ENCODE measurements at places on chromosomes 1 and 21. TPM values are rescaled to one million over a fixed set of nuclear protein-coding genes. Genes with fewer than 3 reads are reported as not detected.

GRCh38 chr1:33151116-33151515 is 30.7 kb downstream of the TRIM62 start:
- no peak for DNase-seq
- no peak overlapping the region for H3K4me3 ChIP-seq
- H3K27ac ChIP-seq: no peak overlapping the region
- H3K36me3 ChIP-seq: no peaks in the 10 kb centered on the region

The ANXA9 gene
- 17.6 TPM for total RNA-seq

DNA sequence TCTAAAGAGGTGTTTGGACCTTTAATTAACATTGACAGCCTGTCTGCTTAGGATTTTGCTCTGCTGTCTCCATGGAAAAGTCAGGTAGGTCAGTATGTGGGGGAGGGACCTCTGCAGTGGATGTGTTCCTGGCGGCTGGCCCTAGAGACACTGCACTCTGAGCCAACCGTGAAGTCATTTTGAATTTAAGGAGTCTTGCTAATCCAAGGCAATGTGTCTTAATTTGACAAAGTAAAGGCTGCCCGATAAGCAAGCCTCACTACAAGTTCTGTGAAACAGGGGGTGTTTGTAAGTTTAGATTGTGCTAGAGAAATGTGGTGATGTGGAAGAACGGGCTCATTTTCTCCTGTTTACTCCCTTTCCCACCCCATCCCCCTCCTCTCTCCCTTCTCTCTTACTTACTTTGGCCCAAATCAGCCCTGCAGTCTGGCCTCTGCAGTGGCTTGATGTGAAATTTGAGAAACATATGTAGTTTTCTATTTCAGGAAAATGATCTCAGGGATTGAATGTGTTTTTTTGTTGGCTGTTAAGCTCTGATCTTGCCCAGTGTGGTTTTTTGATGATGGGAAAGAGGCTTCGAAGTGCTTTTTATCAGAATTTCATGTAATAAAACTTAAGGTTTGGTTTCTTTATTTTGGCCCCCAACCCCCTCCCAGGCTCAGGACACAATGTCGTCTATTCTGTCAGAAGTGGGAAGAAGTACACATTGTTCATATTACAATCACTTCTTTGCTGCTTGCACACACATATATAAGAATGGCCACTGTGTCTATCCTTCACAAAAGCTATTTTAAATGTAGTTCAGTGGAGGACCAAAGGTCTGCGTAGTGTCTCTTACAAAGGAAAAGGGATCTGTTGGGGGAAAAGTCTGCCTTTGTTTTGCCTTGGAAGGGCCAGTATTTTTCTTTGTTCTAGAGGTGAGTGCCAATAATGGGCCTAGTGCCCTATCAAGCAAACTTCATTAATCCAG is 96.6 kb downstream of the FGGY start:
- H3K36me3 ChIP-seq: no peaks in the 10 kb centered on the region
- DNase-seq: peak; percentile 73
- no peaks in the 10 kb centered on the region for H3K27me3 ChIP-seq
- H3K27ac ChIP-seq: peak overlapping the region; percentile 84
- H3K4me3 ChIP-seq: no peak overlapping the region
- no peaks in the 10 kb centered on the region for H3K4me1 ChIP-seq

The SLX9 gene
- 12.6 TPM for total RNA-seq

DNA sequence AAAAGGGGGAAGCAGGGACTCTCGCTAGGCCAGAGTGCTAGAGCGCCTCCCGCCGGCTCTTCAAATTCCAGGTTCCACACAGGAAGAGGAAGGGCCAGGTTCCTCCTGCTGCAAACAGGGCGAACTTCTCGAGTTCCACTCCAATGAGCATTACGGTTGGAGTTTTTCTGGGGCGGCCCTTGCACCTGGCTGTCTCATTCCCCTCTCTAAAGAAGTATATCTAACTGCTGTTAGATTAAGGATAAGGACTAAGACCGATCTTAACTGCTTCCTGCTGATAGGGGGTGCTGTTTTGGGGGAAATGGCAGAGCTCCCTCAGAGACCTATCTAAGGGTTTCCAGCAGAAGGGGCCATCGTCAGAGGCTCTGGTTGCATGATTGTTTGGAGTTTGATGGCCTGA is 138.0 kb downstream of the RABGAP1L start:
- H3K4me3 ChIP-seq: no peak overlapping the region
- no peaks in the 10 kb centered on the region for H3K4me1 ChIP-seq
- no peaks in the 10 kb centered on the region for H3K36me3 ChIP-seq

DNA sequence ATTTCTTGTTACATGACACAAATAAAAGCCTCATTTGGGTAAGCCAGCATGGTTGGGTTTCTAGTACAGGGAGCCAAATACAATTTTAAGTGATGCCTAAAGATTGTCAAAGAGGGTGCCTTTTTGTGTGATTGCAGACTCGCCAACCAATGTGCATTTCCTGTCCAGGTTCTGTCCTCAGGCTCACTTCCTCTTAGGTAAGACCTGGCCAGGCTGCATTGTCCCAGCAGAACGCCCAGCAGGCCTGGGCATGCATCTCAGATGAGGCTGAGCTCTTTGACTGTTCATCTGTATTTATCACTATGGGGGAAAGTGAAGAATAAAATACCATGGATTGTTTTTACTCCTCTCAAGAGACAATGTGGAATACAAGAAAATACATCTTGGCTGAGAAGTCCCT is 49.7 kb downstream of the KCNC4 start:
- no peaks in the 10 kb centered on the region for H3K4me1 ChIP-seq
- no peaks in the 10 kb centered on the region for H3K27me3 ChIP-seq
- no peak for DNase-seq
- no peak overlapping the region for H3K27ac ChIP-seq
- no peak overlapping the region for H3K4me3 ChIP-seq

DNA sequence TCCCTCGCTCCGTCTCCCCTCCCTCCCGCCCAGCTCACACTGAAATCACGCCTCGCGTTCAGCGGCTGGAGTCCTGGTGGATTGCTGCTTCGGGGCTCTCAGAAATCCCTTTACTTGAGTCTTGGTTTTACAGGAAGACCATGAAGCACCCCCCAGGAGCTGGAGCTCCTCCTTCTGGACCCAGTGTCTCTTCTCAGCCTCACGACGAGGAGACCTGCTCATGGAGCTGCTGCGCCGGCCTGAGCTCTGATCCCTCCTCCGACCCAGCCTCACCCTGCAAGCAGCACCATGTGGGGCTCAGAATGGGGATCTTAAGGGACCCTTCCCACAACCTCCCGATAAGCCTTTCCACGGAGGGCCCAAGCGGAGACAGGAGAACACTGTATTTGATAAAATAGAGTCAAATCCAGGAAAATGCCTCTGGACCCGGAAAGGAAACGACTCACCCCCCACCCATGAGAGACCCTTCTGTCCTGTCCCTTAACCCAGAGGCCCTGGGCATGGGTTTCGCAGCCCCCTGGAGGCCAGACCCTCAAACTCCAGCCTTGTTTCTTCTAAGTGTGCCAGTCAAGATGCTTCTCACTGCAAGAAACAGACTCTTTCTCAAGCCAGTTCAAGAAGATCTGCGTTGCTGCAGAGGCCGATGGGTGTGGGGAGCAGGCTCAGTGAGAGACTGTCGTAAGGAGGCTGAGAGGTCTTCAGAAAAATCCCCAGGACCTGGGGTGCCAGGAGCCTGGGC is 26.1 kb downstream of the PDE9A start:
- no peak for DNase-seq
- H3K27me3 ChIP-seq: no peaks in the 10 kb centered on the region
- H3K36me3 ChIP-seq: no peaks in the 10 kb centered on the region
- H3K4me1 ChIP-seq: no peaks in the 10 kb centered on the region

- H3K4me1 ChIP-seq: no peaks in the 10 kb centered on the region
- H3K4me3 ChIP-seq: no peak overlapping the region
- H3K36me3 ChIP-seq: no peaks in the 10 kb centered on the region
- no peak overlapping the region for H3K27ac ChIP-seq
- H3K27me3 ChIP-seq: no peaks in the 10 kb centered on the region
- no peak for DNase-seq
Measured at GRCh38 chr1:15066191-15066590, 87.4 kb upstream of the TMEM51 start.

- H3K4me3 ChIP-seq: no peak overlapping the region
- no peaks in the 10 kb centered on the region for H3K4me1 ChIP-seq
- no peaks in the 10 kb centered on the region for H3K27me3 ChIP-seq
- H3K27ac ChIP-seq: no peak overlapping the region
- no peak for DNase-seq
Measured at GRCh38 chr1:224068458-224069072, 45.3 kb upstream of the FBXO28 start.

- H3K27me3 ChIP-seq: no peaks in the 10 kb centered on the region
- no peak overlapping the region for H3K27ac ChIP-seq
- no peaks in the 10 kb centered on the region for H3K4me1 ChIP-seq
- H3K36me3 ChIP-seq: no peaks in the 10 kb centered on the region
- H3K4me3 ChIP-seq: no peak overlapping the region
Measured at GRCh38 chr1:203426366-203426765, 49.2 kb upstream of the PRELP start.

GRCh38 chr1:29324771-29325351 is 88.5 kb downstream of the PTPRU start:
- no peaks in the 10 kb centered on the region for H3K4me1 ChIP-seq
- H3K27me3 ChIP-seq: no peaks in the 10 kb centered on the region
- no peaks in the 10 kb centered on the region for H3K36me3 ChIP-seq
- DNase-seq: no peak
- no peak overlapping the region for H3K4me3 ChIP-seq

The RPTN gene
- not detected for total RNA-seq

The AZIN2 gene
- 2.3 TPM for total RNA-seq

DNA sequence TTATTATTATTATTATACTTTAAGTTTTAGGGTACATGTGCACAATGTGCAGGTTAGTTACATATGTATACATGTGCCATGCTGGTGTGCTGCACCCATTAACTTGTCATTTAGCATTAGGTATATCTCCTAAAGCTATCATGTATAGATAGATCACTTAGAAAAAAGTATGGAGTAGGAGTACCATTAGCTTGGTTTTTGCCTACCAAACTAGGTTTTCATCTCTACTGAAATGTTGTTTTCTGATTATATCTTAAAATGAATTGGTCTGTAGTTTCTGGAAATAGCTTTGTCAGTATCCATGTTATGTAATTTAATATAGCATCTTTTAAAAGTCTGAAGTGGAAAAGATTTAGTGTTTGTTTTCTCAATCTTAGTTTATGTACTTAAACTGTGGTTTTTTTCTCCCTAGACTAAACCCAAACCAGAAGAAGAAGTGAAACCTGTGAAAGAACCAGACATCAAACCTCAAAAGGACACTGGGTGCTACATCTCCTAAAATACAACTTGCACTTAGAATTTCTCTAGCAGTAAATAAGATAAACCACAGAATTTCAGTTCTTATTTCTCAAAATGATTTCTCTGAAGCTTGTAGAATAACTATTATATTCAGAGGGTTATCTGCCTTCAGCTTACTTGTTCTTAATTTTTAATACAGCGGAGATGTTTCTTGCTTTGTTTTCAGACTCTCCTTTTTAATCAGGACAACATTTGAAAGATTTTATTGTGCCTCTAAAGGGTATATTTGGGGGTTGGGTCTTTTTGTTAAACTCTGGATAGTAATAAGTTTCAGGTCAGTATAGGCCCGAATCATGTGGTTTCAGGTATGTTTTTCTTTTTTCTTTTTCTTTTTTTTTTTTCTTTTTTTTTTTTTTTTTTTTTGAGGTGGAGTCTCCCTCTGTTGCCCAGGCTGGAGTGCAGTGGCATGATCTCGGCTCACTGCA is 4.5 kb upstream of the FAM177B start:
- peaks cover 72% of the 10 kb centered on the region for H3K36me3 ChIP-seq
- no peak overlapping the region for H3K4me3 ChIP-seq
- no peak for DNase-seq
- no peaks in the 10 kb centered on the region for H3K4me1 ChIP-seq

The TSPAN1 gene
- total RNA-seq: 10.0 TPM

DNA sequence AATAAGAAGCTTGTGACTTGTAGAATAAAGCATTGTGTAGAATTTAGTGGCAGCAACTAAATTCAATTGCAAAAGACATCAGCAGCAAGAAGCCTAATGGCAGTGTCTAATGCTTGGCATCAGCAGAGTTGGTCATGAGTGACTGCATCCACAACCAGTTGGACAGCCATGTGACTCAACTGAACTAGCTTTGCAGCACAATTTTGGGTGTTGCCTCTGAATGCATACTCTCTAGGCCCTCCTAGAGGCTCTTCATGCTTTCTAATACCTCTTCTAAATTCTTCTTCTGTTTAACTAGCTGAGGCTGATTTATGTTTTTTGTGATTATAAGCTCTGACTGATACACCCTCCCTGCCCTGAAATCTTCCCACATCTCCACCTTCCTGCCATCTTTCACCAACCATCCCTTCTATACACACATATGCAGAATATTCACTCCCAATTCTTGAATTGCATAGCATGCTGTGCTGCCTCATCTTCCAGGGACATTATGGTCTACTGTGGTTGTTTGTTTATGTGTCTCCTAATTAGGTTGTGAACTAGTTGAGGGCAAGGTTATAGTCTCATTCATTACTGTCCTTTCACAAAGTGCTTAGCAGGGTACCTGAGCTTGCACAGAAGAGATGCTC is 266.7 kb upstream of the GJB5 start:
- DNase-seq: no peak
- no peak overlapping the region for H3K27ac ChIP-seq
- H3K27me3 ChIP-seq: no peaks in the 10 kb centered on the region
- H3K36me3 ChIP-seq: no peaks in the 10 kb centered on the region
- H3K4me1 ChIP-seq: no peaks in the 10 kb centered on the region

The PLA2G5 gene
- total RNA-seq: 0.35 TPM

The TSPEAR gene
- total RNA-seq: 0.31 TPM

DNA sequence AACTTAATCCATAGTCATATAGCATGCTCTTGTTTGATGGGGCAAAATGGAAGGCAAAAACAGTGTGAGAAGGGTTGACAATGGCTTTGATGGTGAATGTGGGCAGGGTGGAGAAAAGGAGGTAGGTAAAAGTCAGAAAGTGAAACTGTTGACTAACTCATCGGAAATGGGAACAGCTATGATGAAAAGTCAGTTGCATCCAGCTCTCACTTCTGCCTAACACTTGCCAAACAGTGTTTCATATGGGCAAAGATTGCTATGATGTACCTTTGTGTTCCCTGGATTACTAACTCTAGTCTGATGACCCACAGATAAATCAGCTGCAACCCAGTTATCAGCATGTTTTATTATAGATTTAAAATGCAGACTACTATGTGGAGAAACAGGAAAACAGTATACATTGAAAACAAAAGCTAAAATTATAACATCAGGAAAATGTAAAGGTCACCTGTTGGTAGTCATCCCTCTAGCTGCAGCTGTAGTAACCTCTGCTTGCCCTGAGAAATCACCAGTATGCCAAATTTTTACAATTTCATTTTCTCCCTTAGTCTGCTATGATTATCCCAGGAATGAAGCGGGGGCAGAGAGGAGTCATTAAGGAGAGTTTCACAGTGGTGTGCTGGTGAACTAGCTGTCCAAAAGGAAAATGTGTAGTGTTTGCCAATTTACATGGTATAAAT is 11.7 kb downstream of the TNFSF18 start:
- H3K36me3 ChIP-seq: no peaks in the 10 kb centered on the region
- H3K27ac ChIP-seq: no peak overlapping the region
- H3K4me1 ChIP-seq: no peaks in the 10 kb centered on the region
- DNase-seq: no peak
- no peak overlapping the region for H3K4me3 ChIP-seq

All from pancreas (tissue), 10 donors.